ENCODE measurements at places on chromosomes 7 and 10.

DNA sequence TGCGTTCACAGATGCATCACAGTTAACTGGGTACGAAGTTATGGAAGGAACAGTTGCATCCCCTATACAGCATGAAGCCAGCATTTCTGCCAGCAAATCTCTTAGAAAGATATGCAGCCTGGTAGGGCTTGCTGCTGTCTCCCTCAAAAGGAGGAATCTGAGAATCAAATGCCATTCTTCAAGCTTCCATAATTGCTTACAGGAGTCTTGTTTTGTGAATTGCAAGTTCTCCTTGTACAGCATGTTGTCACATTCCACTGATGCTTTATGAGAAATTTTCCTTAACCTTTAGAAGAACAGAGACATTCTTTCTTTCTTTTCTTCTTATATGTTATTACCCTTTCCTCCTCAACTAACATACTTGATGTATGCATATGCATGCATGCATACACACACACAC lies 134.6 kb downstream of the CHRM2 start:
- no peak for DNase-seq

GRCh38 chr10:93991596-93992284 lies 2.0 kb upstream of the PLCE1 start:
- no peak for DNase-seq

- DNase-seq: no peak
Observed at GRCh38 chr7:127678947-127679346, 27.0 kb downstream of the SND1 start.

DNA sequence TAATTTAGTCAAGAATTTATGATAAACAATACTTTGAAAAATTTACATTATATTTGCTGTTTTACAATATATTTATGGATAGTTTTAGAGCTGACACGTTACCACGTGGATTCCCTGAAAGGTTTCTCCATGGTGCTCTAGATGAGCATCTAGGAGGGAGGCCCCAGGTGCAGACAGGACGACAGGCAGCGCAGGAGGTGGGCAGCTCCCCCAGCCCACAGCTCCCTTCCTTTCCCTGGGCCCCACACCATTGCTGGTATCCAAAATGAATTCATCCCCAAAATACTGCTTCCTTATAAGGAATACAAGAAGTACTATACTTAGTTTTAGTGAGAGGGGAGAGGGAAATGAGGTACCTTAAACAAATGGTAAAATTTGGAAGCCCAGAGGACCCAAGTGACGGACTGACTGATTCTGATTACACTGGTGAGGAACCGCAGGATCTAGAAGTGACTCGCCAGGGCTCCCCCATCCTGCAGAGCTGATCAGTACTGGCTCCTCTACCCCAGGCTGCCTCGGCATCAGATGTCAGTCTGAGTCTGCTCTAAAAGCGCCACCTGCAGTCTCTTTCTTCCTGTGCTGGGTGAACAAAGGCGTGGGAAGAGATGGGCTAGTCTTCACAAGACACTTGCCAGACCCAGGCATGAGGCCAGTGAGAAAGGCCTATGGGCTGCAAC lies 89.2 kb downstream of the DLG5 start:
- DNase-seq: no peak

GRCh38 chr7:92953657-92954056 lies 117.3 kb upstream of the CDK6 start:
- DNase-seq: no peak

DNA sequence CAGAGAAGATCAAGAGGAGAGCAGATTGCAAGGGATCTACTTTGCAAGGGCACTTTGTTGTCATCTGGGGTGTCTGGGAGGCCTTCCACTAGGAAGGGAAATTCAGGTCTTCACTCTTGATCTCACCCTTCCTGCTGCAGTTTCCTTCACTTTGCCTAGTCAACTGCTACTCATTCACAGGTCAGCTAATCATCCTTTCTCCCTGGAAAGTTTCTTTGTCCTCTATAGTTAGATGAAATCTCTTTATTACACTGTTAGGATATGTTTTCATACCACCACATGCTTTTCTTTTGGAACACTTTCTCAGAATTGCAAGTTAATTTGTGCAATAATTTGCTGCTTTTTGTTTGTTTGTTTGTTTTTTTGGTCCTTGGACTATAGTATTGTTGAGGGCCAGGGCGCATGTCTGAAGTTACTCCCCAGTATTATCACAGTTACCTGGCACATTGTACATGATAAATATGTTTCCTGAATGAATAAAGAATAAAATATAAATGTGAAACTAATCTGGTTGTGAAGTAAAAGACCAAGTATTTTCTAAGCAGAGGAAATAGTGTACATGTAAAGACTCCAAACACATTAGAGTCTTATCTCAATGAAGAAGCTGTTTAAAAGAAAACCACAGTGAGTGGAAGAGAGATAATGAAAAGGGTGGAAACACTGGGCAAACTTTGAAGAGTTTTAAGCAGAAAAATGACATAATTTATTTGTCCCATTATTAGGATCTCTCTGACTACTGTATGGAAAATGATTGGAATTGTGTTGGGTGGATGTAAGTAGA lies 139.9 kb upstream of the DGKB start:
- no peak for DNase-seq

DNA sequence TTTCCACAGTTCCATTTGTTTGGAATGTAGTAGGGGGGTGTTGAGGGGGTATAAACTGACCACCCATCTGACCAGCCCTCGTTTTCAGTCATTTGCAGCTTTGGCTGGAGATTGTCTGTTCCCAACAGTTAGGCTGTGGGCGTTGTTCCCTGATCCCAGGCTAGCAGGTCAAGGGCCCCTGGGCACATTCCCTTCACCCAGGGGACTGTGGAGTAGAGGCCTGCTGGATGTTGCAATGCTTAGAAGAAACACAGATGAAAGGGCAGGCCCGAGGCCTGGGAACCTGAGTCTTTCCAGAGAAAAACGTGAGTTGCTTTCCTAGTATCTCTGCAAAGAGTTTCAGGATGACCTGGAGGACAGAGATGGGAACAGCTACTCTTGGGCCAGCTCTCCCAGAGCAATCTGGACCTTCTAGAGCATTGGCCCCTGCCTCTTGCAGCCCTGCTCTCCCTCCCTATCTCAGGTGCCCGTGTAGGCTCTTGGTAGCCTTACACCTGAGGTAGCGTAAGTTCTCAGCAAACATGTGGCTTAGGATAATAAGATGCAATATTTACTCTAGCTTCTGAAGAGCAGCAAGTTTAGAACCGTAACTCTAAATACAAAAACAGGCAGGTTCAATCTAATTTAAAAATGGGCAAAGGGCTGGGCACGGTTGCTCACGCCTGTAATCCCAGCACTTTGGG lies 99.4 kb upstream of the EFCAB10 start:
- no peak for DNase-seq

GRCh38 chr7:66832531-66833351 lies 88.3 kb upstream of the TMEM248 start:
- DNase-seq: no peak

DNA sequence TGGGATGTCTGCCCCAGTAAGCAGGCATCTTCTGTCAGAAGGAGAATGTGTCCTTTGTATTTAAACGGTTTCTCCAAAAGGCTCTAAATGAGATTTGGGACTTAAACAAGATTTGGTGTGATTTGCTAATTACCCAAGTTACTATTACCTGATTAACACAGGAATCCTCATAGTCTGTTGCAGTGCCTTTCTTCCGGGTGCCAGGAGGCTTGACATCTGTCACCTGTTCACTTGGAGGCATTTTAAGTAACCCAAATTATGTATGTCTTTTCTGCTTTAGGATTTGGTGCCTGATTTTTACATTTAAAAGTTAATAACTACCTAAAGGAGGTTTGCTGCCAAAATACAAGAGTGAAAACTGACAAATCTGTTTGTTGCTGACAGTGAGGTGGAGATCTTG lies 587.9 kb upstream of the GALNT17 start:
- no peak for DNase-seq

DNA sequence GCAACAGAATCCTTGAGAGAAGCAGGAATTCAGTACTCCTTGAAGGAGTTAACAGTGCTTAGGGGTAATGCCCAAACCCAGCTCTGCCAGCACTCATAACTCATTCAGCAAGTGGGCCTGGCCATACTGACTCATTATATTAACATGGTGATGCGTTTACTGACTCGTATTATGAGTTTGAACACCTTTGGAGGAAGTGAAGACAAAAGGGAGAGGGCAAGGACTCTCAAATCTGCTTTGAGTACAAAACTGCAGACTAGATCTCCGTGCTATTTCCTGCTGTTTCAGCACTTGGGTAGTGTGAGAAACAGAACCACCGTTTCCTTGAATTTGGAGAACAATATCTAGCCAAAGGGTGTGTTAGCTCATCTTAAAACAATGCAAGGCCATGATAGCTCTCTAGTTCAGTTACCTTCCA lies 30.8 kb downstream of the SLC16A9 start:
- no peak for DNase-seq

DNA sequence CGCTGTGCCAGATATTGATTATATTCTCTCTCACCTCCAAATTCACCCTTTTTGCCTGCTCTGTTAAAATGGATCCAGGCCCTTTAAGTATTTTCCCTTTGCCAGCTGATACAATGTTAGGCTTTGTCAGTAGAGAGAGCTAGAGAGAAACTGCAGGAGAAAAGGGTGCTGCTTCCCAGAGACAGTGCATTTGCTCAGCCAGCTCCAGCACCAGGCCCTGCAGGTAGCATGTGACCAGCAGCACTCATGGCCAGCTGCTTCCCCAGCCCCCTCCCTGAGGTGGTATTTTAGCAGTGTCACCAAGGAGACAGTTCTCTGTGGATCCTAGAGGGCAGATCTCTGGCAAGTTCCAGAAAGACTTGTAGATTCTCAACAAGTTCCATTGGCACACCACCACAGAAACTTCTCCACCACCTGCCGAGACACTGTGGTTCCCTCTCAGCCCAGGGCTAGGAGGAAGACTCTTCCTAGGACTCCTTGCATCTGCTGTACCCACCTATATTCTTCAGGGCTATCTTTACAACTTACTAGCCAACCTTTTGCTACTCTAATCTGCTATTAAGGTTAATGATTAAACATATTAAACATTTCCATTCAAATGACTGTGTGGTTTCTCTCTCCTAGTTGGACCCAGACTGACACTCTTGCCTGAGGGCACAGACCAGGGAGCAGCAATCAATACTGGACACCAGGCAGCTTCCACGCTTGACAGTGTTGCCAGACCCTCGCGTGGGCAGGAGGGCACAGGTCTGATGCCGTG lies 35.6 kb upstream of the ADAM12 start:
- no peak for DNase-seq

DNA sequence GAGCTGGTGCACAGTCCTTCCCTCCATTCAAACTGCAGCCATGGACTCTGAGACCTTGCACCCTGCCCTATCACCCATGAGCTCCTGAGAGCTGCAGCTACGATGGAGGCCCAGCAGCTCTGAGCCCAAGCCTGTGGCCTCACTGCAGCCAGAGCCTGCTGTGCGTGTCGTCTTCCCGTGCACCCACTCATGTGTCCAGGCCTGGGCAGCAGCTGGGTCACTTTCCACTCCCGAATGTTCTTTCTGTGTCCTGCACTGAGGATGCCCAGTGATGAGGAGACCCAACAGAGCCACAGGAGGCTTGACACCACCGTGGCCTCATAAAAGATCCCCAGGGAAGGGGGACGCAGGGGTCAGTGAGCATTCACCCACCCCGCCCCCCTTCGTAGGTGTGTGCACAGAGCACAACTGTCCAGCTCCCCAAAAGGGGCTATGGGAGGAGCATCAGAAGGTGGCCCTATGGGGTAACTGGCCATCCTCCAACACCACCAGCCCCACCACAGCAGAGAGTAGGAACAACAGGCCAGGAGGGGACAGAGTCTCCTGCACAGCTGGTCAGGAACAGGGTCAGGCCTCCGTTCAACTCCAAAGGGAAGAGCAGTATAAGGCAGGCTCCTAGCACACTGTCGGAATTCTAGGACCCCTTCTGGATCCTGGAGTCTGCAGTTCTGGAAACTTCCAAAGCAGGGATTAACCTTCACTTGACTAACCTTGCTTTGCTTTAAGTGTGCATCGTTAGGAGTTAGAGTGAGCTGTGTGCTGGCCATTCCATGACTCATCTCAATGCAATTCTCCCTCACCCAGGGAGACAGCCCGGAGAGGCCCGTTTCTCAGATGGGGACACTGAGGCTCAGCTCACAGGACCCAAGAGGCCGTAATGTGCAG lies 52.6 kb downstream of the RASGEF1A start:
- no peak for DNase-seq

- no peak for DNase-seq
Observed at GRCh38 chr10:260819-261429, 125.7 kb downstream of the ZMYND11 start.

GRCh38 chr10:11853468-11853867 lies 30.3 kb downstream of the PROSER2 start:
- DNase-seq: no peak

DNA sequence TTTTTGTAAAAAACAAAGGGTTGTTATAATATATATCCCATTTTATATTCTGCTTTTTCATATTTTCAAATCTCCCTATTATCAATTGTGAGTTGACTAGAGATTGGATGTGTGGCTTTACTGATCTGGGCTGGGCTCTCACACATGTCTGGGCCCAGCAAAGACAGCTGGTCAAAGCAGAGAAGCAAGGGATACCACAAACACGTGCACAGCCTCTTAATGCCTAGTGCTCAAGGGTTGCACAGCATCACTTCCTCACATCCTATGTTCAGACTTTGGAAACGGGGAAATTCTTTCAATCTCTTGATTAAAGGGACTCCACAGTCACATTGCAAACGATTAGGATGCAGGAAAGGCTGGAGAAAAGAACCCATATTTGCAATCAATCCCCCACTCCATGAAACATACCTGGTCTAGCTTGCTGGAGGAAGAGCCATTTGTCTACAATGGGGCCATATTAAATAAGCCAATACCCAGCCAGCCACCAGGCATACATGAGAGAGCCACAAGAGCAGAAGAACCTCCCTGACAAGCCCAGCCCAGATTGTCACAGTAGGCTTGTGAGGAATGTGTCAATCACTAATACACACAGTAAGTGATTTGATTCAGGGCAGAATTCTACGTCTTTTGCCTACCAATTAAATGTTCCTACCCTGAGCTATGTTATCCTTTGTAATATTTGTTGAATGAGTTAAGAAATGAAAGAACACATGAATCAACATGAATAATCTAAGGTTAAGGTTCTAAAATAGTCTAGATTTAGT lies 431.2 kb downstream of the TNS3 start:
- DNase-seq: no peak
